ENCODE measurements at places on chromosomes 2 and 18.
A peak's percentile ranks its signal among the peaks of the same experiment; 100 is the strongest.

- no peak for DNase-seq
These were observed 93.0 kb upstream of the ODC1 start for GRCh38 chr2:10541081-10541480.

- DNase-seq = peak; percentile 9
These were observed 7.0 kb upstream of the CIDEA start for GRCh38 chr18:12246849-12247808.

GRCh38 chr18:9741406-9741792 is 33.3 kb downstream of the RAB31 start:
- DNase-seq = no peak

GRCh38 chr2:105969552-105969951 is 224.5 kb downstream of the UXS1 start:
- DNase-seq = no peak

- DNase-seq = no peak
These were observed 577.4 kb downstream of the ZEB2 start for GRCh38 chr2:143942486-143942885.

- no peak for DNase-seq
These were observed 31.3 kb downstream of the ANXA4 start for GRCh38 chr2:69773206-69773605.

- DNase-seq = no peak
These were observed 956.4 kb downstream of the CPS1 start for GRCh38 chr2:211512806-211513205.
